WERI-Rb-1 (cell line): ENCODE measurements at places on chromosomes 7 and 10.

DNA sequence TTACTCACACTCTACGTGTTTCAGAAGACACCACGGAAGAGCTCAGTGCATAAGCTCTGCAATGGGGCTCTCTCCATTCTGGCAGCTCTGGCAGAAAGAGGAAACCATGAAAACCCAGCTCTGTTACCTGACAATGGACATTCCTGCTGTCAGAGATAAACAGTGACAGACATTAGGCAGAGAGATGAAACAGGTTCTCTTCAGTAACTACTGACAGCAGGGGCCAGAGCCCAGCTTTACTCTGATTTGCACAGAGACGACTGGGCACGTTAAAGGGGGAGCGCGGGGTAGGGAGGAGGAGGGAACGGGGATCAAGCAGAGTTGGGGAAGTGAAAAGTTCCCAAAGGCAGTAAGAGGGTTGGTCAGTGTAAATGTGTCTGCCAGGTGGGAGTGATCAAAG, 206.1 kb downstream of the RAMP3 start:
- DNase-seq = no peak

GRCh38 chr7:24214670-24215069, 69.3 kb upstream of the NPY start:
- no peak for DNase-seq

DNA sequence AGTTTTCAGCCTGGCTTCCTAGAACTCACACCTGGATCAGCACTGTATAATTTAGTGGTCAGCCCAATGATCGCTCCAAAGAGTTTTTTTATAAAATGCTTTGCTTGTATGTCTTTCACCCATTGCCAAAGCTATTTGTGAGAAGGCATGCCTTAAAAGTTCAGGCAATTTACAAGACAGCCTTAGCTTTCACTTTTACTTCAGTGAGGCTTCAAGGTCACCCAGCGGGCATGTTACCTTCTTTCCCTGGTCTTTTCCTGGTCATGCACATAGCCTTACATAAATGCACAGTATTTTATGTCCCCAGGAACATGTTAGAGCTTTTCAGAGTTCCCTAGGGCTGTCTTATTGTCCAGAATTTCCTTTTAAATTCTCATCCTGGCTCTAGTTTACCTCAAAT, 179.9 kb upstream of the TMEM72 start:
- no peak for DNase-seq

GRCh38 chr10:27683226-27683625, 62.4 kb downstream of the MKX start:
- no peak for DNase-seq

DNA sequence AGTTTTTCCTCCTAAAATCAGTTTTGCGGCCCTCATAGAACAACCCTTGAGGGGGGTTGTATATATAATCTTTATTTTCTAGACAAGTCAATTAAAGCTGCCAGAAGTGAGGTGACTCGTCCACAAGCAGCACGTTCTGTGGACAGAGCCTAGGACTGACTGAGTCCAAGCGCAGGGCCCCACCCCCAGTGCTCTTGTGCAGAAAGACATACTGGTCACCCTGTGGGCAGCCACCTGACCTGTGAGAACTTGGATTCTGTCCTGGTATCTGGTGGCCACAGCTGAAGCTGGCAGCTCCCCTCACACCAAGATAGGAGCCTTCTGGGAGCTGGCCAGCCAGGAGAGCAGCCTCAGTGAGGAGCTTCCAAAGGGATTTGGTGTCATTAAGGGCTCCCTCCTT, 89.3 kb downstream of the GRK5 start:
- no peak for DNase-seq

DNA sequence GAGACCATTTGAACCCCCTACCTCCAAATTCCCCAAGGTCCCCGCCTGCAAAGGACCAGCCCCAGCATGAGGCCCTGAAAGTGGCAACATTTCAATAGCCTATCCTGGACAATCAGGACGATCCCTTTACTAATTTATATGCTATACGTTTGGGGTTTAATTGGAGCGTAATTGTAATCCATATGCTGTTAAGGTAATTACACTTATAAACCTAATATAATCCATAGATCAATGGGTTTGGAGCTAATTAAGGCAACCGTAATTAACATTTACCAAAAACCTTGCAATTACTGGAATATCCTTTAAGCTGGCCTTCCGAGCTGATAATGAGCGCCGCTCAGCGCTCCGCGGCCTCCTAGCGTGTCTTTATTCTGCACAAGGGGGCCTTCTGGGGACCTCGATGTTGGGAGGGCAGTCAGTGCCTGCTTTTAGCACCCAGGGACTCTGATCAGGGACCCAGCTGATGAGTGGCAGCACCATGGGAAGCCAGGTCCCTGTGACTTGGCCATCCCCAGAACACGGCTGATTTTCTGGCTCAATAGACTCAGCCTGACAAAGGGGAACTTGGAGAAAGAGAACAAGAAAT, 91.2 kb downstream of the LHPP start:
- no peak for DNase-seq

- no peak for DNase-seq
Observed at GRCh38 chr10:44234483-44234875, 150.4 kb downstream of the CXCL12 start.

- peak; percentile 23 for DNase-seq
Observed at GRCh38 chr7:4702961-4703512, 20.9 kb downstream of the FOXK1 start.

DNA sequence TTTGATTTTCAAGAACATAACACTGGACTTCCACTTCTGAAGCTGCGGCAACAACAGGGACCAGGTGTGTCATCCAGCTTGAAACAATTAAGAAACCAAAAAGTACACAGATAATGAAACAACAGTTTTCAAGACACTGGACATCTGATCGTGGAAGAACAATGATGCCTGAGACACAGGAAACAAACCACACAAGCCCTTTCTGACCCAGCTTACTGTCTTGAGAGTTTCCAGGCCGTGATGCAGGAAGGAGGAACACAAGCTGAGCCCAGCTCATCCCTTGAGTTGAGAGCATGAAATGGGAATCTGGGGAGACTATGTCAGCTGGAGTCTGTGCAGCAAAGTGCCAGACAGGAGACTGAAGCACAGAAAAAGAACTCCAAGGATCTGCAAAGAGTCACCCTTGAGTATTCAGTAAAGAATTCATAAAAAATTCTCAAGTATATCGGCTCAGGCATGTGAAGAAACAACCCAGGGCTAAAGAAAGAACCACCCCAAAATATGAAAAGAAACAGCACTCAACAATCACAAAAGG, 91.6 kb downstream of the RNF32 start:
- DNase-seq = no peak

DNA sequence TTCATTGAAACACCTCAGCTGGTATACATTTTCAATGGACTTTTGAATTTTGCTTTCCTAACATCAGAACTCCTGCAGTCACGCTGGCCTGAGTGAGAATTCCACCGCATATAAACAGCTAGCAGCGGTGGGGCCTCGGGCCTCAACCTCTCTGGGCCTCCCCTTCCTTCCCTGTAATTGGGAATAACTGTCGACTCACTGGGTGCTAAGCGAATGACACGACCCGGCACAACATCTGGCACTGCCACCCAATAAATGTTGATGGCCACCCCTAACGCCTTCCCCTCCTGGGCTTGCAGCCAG, 670 bp downstream of the RCC1L start:
- DNase-seq = peak; percentile 12

DNA sequence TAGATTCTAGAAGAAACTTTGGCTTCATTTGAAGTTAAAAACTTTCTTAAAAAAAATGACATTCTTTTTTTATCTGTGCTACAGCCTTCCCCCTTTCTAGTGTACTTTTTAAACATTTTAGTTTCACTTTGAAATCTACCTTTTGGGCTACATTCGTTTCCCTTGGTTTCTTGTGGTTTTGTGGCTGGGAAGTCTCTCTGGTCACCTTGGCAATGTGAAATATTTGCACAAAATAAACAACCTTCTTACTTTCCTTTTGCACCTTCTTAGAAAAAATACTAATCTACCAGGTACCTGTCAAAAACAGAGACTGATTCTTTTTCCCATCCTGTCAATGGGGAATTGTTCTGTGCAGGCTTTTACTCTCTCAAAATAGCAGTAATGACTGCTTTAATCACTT, 350.2 kb downstream of the GATA3 start:
- no peak for DNase-seq

- DNase-seq = no peak
Observed at GRCh38 chr10:26987851-26988250, 112.4 kb downstream of the ANKRD26 start.

DNA sequence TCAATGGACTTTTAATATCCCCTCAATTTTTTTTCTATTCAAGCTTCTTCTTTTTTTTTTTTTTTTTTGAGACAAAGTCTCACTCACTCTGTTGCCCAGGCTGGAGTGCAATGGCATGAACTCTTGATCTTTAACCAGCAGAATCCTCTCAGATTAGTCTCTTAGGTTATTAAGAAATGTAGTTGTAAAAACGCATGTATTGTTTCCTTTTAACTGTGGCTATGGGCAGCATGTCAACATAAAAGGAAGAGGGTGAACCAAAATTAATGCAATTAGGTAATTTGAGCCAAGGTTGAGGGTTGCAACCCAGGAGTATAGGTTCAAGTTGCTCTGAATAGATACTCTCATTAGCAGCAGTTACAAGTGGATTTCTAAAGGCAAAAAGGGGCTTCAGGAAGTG, 4.3 kb upstream of the GSTO1 start:
- DNase-seq = no peak

DNA sequence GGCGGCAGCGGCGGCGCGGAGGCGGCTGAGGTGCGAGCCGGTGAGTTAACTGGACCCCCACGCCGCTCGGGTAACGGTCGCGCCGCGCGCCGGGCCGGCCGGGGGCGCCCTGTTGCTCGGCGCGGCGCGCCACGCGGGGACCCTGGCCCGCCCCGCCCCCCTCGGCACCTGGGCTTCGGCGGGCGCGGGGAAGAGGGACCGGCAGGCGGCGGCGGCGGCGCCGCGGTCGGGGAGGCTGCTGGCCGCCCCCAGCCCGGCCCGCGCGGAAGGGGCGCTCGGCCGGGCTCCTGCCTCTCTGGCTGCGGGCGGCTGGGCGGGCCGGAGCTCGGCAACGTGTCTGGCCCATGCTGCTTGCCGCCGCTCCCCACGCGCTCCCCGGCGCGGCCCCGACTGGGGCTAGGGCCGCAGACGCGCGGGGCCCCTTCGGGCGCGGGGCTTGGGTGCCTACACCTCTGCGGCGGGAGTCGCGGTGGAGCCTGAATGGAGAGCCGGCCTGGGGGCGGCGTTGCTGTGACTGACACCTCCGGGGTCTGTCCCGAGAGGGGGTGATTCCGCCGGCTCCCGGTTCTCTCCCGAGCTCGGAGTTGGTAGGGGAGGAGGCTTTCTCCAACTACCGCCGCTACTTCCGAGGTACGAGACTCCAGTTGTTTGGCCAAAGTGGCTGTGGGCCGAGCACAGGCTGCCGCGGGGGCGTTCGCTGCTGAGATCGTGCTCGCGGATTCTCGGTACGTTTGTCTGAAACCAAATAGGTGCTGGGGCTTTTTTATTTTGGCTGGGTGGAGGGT, 494 bp downstream of the PALS2 start:
- DNase-seq = peak; percentile 51

DNA sequence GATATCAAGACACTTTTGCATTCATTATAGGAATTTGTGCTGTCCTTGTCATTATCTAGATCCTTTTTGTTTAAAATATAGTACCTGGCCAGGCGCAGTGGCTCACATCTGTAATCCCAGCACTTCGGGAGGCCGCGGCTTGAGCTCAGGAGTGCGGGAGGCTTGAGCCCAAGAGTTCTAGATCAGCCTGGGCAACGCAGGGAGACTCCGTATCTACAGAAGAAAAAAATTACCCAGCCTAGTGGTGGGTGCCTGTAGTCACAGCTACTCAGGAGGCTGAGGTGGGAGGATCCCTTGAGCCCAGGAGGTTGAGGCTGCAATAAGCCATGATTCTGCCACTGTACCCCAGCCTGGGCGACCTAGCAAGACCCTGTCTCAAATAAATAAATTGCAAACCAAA, 621 bp upstream of the MORN4 start:
- peak; percentile 36 for DNase-seq

- no peak for DNase-seq
Observed at GRCh38 chr7:104133238-104133637, 74.6 kb downstream of the ORC5 start.

- peak; percentile 81 for DNase-seq
Observed at GRCh38 chr10:105063796-105064195, 422.7 kb downstream of the SORCS3 start.

GRCh38 chr7:138887872-138888656, 90.1 kb upstream of the ATP6V0A4 start:
- no peak for DNase-seq

GRCh38 chr7:38107486-38107893, 70.6 kb upstream of the STARD3NL start:
- DNase-seq = peak; percentile 73

GRCh38 chr10:6123532-6123931, 34.7 kb downstream of the RBM17 start:
- no peak for DNase-seq
